A549 treated with CpdA at 1 μM for 4 hours (cell line): ENCODE measurements at places on chromosomes 11 and 22. TPM values are rescaled to one million over a fixed set of nuclear protein-coding genes. Genes with fewer than 3 reads are reported as not detected.

Gene TRIM51G
- not detected in 5 replicates for total RNA-seq

Gene IL18BP
- total RNA-seq, result 3.6 to 6.0 TPM (median 3.8 TPM) in 5 replicates

Gene MISFA
- 2.0 to 2.8 TPM (median 2.0 TPM) in 5 replicates for total RNA-seq

Gene OR8D1
- total RNA-seq, result not detected in 5 replicates

Gene LUZP2
- total RNA-seq, result not detected in 5 replicates

Gene KDM4E
- not detected in 5 replicates for total RNA-seq

Gene RIBC2
- total RNA-seq, result 1.7 to 3.2 TPM (median 2.2 TPM) in 5 replicates

Gene THY1
- 8.3 to 18.2 TPM (median 12.7 TPM) in 5 replicates for total RNA-seq

Gene KCNC1
- 0.05 to 0.10 TPM (median 0.06 TPM) in 5 replicates for total RNA-seq

Gene DDX25
- 0.02 to 0.05 TPM in 2 of 5 replicates, not detected in the others for total RNA-seq

Gene PARVA
- 22.8 to 27.9 TPM (median 25.1 TPM) in 5 replicates for total RNA-seq

Gene SYNGR1
- total RNA-seq, result 9.3 to 14.0 TPM (median 11.6 TPM) in 5 replicates

Gene PANX3
- not detected in 5 replicates for total RNA-seq

Gene TUB
- 5.7 to 8.6 TPM (median 7.9 TPM) in 5 replicates for total RNA-seq

Gene SVIP
- total RNA-seq, result 9.7 to 15.1 TPM (median 13.2 TPM) in 5 replicates

Gene ABCC8
- total RNA-seq, result 1.3 to 2.2 TPM (median 1.5 TPM) in 5 replicates

Gene CABP4
- not detected in 5 replicates for total RNA-seq

Gene CSF2RB
- not detected in 5 replicates for total RNA-seq

Gene PSMA1
- total RNA-seq, result 183 to 215 TPM (median 189 TPM) in 5 replicates

Gene CLCF1
- total RNA-seq, result 43.7 to 49.7 TPM (median 44.6 TPM) in 5 replicates

Gene MOGAT2
- not detected in 5 replicates for total RNA-seq

Gene TRIM29
- total RNA-seq, result 5.2 to 7.1 TPM (median 6.2 TPM) in 5 replicates

Gene PDXP
- total RNA-seq, result 16.3 to 21.8 TPM (median 21.4 TPM) in 5 replicates

Gene ZNF70
- 0.86 to 1.2 TPM (median 1.0 TPM) in 5 replicates for total RNA-seq

Gene ARHGEF17
- 10.9 to 13.7 TPM (median 12.1 TPM) in 5 replicates for total RNA-seq

Gene DNAJC4
- 19.4 to 21.3 TPM (median 20.1 TPM) in 5 replicates for total RNA-seq

Gene CAPRIN1
- 147 to 161 TPM (median 151 TPM) in 5 replicates for total RNA-seq

Gene BBOX1
- total RNA-seq, result not detected in 5 replicates

Gene RBM4
- 132 to 153 TPM (median 141 TPM) in 5 replicates for total RNA-seq

Gene HBE1
- total RNA-seq, result 0.09 to 0.78 TPM (median 0.23 TPM) in 4 of 5 replicates, not detected in the other

Gene TENM4
- 0.01 to 0.13 TPM (median 0.02 TPM) in 5 replicates for total RNA-seq

Gene SIK2
- total RNA-seq, result 4.9 to 5.6 TPM (median 5.1 TPM) in 5 replicates

Gene TCN1
- 0.19 to 0.57 TPM (median 0.29 TPM) in 4 of 5 replicates, not detected in the other for total RNA-seq

Gene PIWIL4
- 0.19 to 0.49 TPM (median 0.29 TPM) in 5 replicates for total RNA-seq

Gene PANX2
- 6.2 to 7.7 TPM (median 7.0 TPM) in 5 replicates for total RNA-seq

Gene GGTLC2
- not detected in 5 replicates for total RNA-seq

Gene BTG4
- total RNA-seq, result 0.09 to 0.22 TPM (median 0.11 TPM) in 3 of 5 replicates, not detected in the others

Gene POU2AF3
- total RNA-seq, result 0.37 to 0.86 TPM (median 0.61 TPM) in 5 replicates

Gene LGALS12
- total RNA-seq, result not detected in 5 replicates

Gene HPS5
- 12.9 to 14.3 TPM (median 13.1 TPM) in 5 replicates for total RNA-seq

Gene EIF3L
- 250 to 297 TPM (median 288 TPM) in 5 replicates for total RNA-seq

Gene SPA17
- total RNA-seq, result 16.5 to 34.0 TPM (median 18.5 TPM) in 5 replicates

Gene ART5
- total RNA-seq, result 0.17 to 0.55 TPM (median 0.33 TPM) in 5 replicates

Gene TMEM191B
- total RNA-seq, result 0.26 to 1.2 TPM (median 0.79 TPM) in 4 of 5 replicates, not detected in the other

Gene RBMXL2
- total RNA-seq, result not detected in 5 replicates

Gene TRIM66
- 2.0 to 2.8 TPM (median 2.3 TPM) in 5 replicates for total RNA-seq
